Heart right ventricle (tissue), 16 donors: ENCODE measurements at places on chromosomes 7 and 10.

GRCh38 chr7:16086743-16087142, 334.6 kb downstream of the CRPPA start:
- H3K4me3 ChIP-seq: no peak overlapping the region
- no peak overlapping the region for H3K27ac ChIP-seq
- no peaks in the 10 kb centered on the region for H3K27me3 ChIP-seq
- no peaks in the 10 kb centered on the region for H3K36me3 ChIP-seq
- DNase-seq: no peak

DNA sequence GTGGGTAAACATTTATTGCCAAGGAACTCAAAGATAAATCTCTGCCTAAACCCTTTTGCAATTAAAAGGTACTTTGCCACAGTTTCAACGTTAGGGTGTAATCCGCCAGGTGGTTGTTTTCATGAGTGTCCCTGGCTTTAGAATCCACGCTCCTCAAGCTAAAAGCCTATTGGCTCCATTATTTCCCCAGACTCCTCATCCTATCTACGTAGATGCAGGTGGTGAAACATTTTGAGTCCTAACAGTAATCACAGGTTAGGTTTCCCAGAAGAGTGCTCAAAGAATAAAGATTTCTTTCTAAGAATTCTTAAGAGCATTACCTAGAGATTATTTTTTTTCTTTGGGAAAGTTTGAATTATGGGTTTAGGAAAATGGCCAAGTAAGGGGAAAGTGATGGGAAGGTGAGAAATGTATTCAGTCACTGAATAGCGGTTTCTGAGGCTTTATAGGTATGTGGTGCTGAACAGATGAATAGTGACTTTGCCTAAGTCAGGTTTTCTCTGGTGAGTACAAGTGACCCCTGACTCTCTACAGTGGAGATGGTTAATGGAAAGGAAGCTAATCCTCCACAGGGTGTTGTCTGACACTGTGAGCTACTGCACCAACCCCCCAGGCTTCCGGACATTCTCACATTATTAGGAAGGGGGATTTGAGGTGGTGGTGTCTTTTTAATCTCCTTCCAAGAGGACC, 60.2 kb downstream of the NRP1 start:
- no peak for DNase-seq
- H3K27ac ChIP-seq: peak overlapping the region; percentile 83
- H3K4me3 ChIP-seq: no peak overlapping the region
- no peaks in the 10 kb centered on the region for H3K27me3 ChIP-seq
- peaks cover 97% of the 10 kb centered on the region for H3K4me1 ChIP-seq

DNA sequence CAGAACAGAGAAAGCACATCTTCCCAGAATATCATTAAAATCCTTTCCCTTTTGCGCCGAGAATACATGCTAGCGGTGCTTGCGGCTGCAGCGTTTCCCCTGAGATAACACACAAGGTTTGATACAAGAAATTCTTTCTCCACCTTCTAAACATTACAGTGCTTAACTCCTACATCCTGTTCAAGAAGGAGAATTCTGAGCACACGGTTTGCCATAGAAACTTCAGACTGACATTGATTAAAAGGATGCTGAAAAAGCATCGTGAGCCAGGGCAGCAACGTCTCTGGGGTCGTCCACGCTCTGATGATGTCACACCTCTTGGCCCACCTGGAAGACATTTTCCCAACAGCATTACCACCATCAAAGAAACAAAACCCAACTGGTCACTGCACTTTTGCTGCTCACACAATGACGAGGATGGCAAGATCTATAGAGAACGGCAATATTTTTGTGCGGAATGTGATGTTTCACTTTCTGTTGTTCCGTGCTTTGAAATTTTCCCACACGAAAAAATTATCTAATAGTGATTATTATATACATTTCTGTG, 27.0 kb upstream of the PRSS1 start:
- H3K4me1 ChIP-seq: no peaks in the 10 kb centered on the region
- H3K27ac ChIP-seq: no peak overlapping the region
- no peak overlapping the region for H3K4me3 ChIP-seq
- no peak for DNase-seq
- H3K27me3 ChIP-seq: no peaks in the 10 kb centered on the region
- H3K36me3 ChIP-seq: no peaks in the 10 kb centered on the region

DNA sequence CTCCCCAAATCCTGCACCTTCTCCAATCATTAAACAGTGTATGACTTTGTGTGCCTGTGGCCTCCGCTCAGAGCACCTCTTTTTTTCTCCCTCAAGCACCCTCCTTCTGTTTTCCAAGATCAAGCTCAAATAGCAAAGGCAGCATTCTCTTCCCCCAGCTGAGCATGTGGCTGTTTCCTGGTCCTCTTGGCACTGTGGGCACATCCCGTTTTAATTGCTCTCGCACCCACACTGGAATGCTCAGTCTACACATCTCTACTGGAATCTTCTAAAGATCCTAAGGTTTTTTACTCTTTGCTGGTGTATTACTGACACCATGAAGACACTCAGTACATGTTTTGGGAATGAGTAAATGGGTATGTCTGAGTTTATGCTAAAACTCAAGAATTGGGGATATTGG, 107.4 kb downstream of the WDFY4 start:
- H3K4me1 ChIP-seq: peaks cover 27% of the 10 kb centered on the region
- no peak overlapping the region for H3K27ac ChIP-seq
- H3K4me3 ChIP-seq: no peak overlapping the region
- H3K27me3 ChIP-seq: no peaks in the 10 kb centered on the region
